ENCODE measurements at places on chromosomes 6 and 20. TPM values are rescaled to one million over a fixed set of nuclear protein-coding genes. Genes with fewer than 3 reads are reported as not detected.

The FAM83C gene
- 0.01 TPM for polyA plus RNA-seq

The SRMS gene
- polyA plus RNA-seq: 0.16 TPM

The IMPG1 gene
- polyA plus RNA-seq: 3.4 TPM

The HEY2 gene
- 1.8 TPM for polyA plus RNA-seq

The INSM1 gene
- polyA plus RNA-seq: 8.2 TPM

The MCM8 gene
- polyA plus RNA-seq: 13.1 TPM

The RGS17 gene
- polyA plus RNA-seq: 2.4 TPM

DNA sequence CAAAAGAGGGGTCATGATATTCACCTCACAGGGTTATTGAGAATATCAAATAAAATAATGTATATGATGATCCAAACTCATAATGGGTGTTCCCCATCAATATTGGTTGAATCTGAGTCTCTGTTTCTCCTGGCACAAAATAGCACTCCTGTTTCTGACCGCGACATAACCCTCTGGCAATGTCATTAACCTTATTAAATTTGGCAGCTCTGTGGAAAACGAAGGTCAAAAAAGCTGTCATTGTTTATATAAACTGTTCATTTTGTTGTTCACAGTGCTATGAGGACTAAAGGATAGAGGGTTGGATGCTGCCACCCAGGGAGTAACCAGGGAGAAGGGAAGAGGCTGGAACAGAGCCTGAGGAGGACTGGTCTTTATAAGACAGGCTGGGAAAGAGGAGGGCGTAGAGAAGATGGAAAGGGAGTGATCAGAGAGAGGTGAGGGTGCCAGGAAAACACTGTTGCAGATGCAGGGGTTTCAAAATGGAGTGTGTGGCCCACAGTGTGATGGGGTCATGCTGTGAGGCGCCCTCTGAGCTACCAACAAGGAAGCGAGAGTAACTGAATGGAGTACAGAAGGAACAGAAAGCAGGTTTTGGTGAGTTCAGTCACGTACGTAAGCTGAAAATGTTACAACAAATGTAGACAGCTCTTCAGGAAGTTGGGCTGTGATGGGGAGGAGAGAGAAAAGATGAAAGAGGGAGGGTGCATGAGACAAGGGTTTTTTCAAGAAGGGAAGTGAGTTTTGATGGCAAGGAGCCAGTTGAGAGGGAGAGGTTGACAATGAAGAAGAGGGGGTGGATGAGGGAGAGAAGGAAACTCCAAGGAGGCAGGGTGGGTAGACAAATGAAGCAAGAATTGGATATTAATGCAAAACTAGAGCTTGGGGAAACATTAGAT, 251.6 kb upstream of the TAB2 start:
- H3K27ac ChIP-seq: no peak overlapping the region
- DNase-seq: no peak
- no peaks in the 10 kb centered on the region for H3K27me3 ChIP-seq
- H3K4me3 ChIP-seq: no peak overlapping the region

DNA sequence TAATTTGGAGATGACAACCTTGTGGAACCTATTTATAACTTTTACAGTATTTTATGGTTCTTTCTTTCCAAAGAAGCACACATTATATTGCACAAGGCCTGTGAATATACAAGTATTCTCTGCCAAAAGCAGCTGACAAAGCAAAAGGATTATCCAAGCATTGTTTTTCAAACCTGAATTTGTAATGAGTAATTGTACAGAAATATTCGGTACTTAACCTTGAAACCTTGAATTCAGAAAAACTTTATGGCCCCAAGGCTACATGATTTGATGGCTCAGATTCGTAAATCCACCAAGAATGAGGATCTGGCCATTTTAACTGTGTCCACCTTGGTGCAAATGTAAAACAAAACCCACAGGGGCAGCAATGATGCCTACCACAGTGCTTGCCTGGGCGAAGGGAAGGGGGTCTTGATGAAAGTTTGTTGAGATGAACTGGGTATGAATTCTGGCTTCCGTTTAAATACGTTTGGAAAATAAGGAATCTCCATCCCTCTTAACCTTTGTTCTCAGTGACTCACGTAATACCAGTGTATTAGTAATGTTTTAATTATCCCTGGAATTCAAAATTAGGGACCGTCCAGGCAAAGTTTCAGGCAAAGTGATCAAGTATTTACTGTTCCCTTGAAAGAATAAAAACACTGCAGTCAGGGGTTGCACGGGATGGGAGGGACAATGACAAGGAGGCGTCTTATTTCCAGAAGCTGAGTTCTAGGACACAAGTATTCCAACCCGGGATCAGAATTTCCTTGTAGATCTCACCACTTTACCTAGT, 2.7 kb upstream of the RBM24 start:
- peaks cover 46% of the 10 kb centered on the region for H3K27me3 ChIP-seq
- H3K4me1 ChIP-seq: peaks cover 9% of the 10 kb centered on the region
- H3K36me3 ChIP-seq: no peaks in the 10 kb centered on the region
- no peak for DNase-seq
- H3K4me3 ChIP-seq: no peak overlapping the region

- H3K36me3 ChIP-seq: no peaks in the 10 kb centered on the region
- H3K4me3 ChIP-seq: no peak overlapping the region
- H3K4me1 ChIP-seq: no peaks in the 10 kb centered on the region
- DNase-seq: no peak
- no peak overlapping the region for H3K27ac ChIP-seq
Observed at GRCh38 chr20:15902493-15902892, 670.8 kb downstream of the KIF16B start.

- H3K27me3 ChIP-seq: peaks cover 6% of the 10 kb centered on the region
- no peaks in the 10 kb centered on the region for H3K36me3 ChIP-seq
- no peak overlapping the region for H3K27ac ChIP-seq
- no peak overlapping the region for H3K4me3 ChIP-seq
- DNase-seq: no peak
Observed at GRCh38 chr6:41201764-41202173, 820 bp upstream of the TREML2 start.

GRCh38 chr6:157759028-157759427, 64.0 kb upstream of the SNX9 start:
- DNase-seq: no peak
- peaks cover 38% of the 10 kb centered on the region for H3K4me1 ChIP-seq
- no peak overlapping the region for H3K4me3 ChIP-seq
- no peaks in the 10 kb centered on the region for H3K36me3 ChIP-seq

DNA sequence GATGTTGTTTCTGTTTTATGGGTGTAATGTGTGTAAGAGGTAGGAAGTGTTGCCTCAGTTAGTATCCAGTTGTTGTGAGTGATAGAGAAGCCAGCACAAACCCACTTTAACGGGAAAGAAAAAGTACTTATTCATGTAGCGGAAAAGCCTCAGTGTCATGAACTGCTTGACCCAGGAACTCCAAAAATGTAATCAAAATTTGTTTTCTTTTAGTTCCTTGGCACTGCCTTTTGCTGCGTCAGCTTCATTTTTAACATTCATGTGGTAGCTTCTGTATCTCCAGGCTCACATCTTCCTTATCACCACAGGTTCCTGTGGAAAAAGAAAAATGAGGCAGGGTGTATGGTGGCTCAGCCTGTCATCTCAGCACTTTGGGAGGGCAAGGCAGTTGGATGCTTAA, 46.4 kb upstream of the CCDC28A start:
- no peaks in the 10 kb centered on the region for H3K27me3 ChIP-seq
- no peak overlapping the region for H3K4me3 ChIP-seq
- peaks cover 11% of the 10 kb centered on the region for H3K4me1 ChIP-seq
- no peak for DNase-seq

GRCh38 chr6:36625158-36625919, 31.2 kb downstream of the SRSF3 start:
- H3K4me1 ChIP-seq: peaks cover 28% of the 10 kb centered on the region
- H3K27ac ChIP-seq: no peak overlapping the region
- no peaks in the 10 kb centered on the region for H3K36me3 ChIP-seq
- H3K4me3 ChIP-seq: no peak overlapping the region
- no peak for DNase-seq
- H3K27me3 ChIP-seq: no peaks in the 10 kb centered on the region

DNA sequence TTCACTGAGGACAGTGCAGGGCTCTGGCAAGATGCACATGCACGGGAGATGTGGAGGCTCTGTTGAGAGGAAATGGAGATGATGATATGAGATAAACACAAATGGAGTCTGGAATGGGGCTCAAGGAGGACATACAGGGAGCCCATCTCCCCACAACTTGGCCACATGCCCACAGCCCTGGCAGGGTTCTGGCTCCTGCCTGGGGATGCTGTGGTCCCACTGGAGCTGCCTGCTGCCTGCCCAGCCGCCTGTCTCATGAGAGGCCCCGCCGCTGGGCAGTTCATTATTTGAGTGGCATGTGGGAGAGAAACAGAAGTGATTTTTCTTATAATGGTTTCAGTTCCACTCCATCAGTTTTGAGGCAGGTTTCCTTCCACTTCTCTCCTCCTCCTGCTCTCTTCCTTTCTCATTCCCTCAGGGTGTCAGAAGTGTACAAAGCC, 133.6 kb upstream of the TRAF3IP2 start:
- no peaks in the 10 kb centered on the region for H3K27me3 ChIP-seq
- no peak overlapping the region for H3K27ac ChIP-seq
- DNase-seq: no peak
- H3K4me1 ChIP-seq: no peaks in the 10 kb centered on the region
- no peak overlapping the region for H3K4me3 ChIP-seq

DNA sequence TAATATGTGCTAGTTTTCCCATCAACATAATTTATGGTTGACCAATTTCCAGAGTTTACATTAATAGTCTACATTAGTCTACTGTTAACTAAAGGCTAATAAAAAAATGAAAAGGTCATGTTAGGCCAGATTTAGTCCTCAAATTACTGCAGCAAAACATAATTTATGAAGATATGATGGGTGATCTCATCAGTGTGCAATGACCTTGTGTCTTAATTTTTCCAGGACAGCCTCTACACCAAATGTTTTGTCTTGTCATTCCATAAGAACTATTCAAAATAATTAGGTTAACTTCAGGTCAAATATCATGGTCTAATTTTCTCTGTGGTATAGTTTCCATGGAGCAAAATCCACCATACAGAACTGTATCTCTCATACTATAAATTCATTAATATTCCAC, 234.2 kb downstream of the COL12A1 start:
- no peaks in the 10 kb centered on the region for H3K27me3 ChIP-seq
- H3K4me1 ChIP-seq: no peaks in the 10 kb centered on the region
- DNase-seq: no peak
- H3K4me3 ChIP-seq: no peak overlapping the region
- H3K27ac ChIP-seq: no peak overlapping the region

- no peak for DNase-seq
- H3K27ac ChIP-seq: peak overlapping the region; percentile 52
- peaks cover 22% of the 10 kb centered on the region for H3K4me1 ChIP-seq
- H3K36me3 ChIP-seq: no peaks in the 10 kb centered on the region
Observed at GRCh38 chr6:122770835-122771601, 8.5 kb upstream of the FABP7 start.

GRCh38 chr6:166330612-166331011, 11.7 kb downstream of the SFT2D1 start:
- peaks cover 37% of the 10 kb centered on the region for H3K36me3 ChIP-seq
- no peaks in the 10 kb centered on the region for H3K27me3 ChIP-seq
- H3K4me3 ChIP-seq: no peak overlapping the region
- H3K27ac ChIP-seq: no peak overlapping the region

DNA sequence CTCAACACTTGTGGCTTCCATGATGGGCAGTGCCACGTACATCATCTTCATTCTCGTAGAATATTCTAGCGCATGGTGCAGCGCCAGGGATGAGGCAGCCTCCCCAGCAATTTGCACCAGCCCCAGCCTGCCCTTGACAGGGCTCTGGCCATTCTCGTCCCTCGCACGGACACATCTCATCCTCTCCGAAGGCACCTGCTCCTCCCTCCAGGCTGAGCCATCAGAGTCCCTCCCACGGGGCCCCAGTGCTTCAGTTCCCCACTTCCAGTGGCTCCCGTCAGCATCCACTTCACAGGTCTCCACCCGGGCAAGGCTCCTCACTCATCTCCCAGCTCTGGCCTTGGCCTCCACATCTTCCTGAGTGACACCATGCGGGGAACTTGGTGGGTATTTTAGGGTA, 13.3 kb upstream of the PHACTR3 start:
- no peaks in the 10 kb centered on the region for H3K27me3 ChIP-seq
- H3K4me1 ChIP-seq: no peaks in the 10 kb centered on the region
- no peak overlapping the region for H3K4me3 ChIP-seq
- DNase-seq: no peak
- H3K27ac ChIP-seq: no peak overlapping the region

DNA sequence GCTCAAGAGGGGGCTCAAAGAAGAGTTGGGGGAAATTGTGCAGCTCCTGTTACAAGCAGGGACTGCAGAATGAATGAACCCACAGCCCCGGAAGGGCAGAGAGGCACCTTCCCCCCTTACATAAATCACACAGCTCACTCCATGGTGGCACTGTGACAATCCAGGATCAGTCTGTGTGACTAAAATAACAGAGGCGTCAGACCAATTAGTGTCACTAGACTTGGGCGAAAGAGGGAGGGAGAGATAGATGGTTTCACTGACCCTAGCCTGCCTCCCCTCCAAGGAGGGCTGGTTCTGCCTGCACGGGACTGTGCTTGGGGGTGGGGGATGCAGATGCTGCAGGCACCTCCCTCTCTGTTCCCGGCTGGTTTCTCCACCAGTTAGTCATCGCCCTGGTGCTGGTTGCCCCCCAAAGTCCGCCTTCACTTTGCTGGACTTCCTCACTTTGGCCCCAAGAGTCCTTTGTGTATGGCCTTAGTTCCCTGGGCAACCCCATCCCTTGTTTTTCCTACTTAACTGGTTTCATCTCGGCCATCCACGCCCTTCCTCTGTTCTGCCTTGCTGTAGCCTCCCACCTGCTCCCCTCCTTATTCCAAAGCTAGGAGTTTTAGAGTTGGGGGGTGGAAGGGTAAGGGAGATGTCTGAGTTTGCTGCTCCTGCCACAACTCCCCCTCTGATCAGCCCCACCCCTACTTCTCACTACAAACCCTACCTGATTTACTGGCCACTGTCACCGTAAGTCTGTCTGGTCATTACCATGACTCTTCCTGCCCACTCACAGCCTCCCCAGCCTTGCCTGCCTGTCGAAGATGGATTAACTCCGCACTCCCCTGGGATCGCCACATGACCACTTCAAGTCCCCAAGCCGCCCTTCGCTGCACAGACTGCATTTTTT, 17.7 kb downstream of the CCDC167 start:
- H3K27ac ChIP-seq: no peak overlapping the region
- no peak overlapping the region for H3K4me3 ChIP-seq
- H3K36me3 ChIP-seq: peaks cover 66% of the 10 kb centered on the region
- no peaks in the 10 kb centered on the region for H3K27me3 ChIP-seq
- DNase-seq: no peak

GRCh38 chr6:35587167-35587566, 74.5 kb upstream of the TULP1 start:
- no peak overlapping the region for H3K27ac ChIP-seq
- no peaks in the 10 kb centered on the region for H3K27me3 ChIP-seq
- H3K36me3 ChIP-seq: peaks cover 3% of the 10 kb centered on the region
- DNase-seq: no peak

- no peaks in the 10 kb centered on the region for H3K27me3 ChIP-seq
- no peaks in the 10 kb centered on the region for H3K4me1 ChIP-seq
Observed at GRCh38 chr6:40573221-40573620, 13.9 kb downstream of the LRFN2 start.

GRCh38 chr20:828987-829386, 4.5 kb upstream of the FAM110A start:
- H3K4me3 ChIP-seq: no peak overlapping the region
- no peaks in the 10 kb centered on the region for H3K36me3 ChIP-seq
- DNase-seq: peak; percentile 53
- H3K4me1 ChIP-seq: peaks cover 9% of the 10 kb centered on the region

All from large intestine (tissue), 12 donors.